ENCODE measurements at places on chromosomes 11 and 22. TPM values are rescaled to one million over a fixed set of nuclear protein-coding genes. Genes with fewer than 3 reads are reported as not detected.

MS4A1 gene
- not detected for total RNA-seq

KIF18A gene
- 58.5 TPM for total RNA-seq

SLC6A5 gene
- total RNA-seq = not detected

LDHAL6A gene
- not detected for total RNA-seq

DGCR2 gene
- 23.6 TPM for total RNA-seq

MRGPRX3 gene
- total RNA-seq = not detected

TM7SF2 gene
- 24.3 TPM for total RNA-seq

GAS2L1 gene
- total RNA-seq = 0.36 TPM

POU2AF2 gene
- not detected for total RNA-seq

ATP5MG gene
- total RNA-seq = 249 TPM

SDHD gene
- 115 TPM for total RNA-seq

OR52E8 gene
- total RNA-seq = not detected

HTR3A gene
- total RNA-seq = not detected

DEPDC7 gene
- 0.47 TPM for total RNA-seq

RBMXL2 gene
- total RNA-seq = not detected

PDGFB gene
- total RNA-seq = 2.9 TPM

GLYATL2 gene
- total RNA-seq = not detected

FAT3 gene
- not detected for total RNA-seq

DBX1 gene
- not detected for total RNA-seq

TNNI2 gene
- total RNA-seq = not detected

MIAT gene
- total RNA-seq = 11.4 TPM

H19 gene
- total RNA-seq = 0.64 TPM

F2 gene
- not detected for total RNA-seq

KDM4E gene
- 0.09 TPM for total RNA-seq

OR6T1 gene
- not detected for total RNA-seq

SEZ6L gene
- 0.14 TPM for total RNA-seq

PAK1 gene
- total RNA-seq = 43.2 TPM

CCDC81 gene
- 0.66 TPM for total RNA-seq

HEPHL1 gene
- not detected for total RNA-seq

VSIG2 gene
- not detected for total RNA-seq

ART5 gene
- not detected for total RNA-seq

SLC22A6 gene
- not detected for total RNA-seq

LTBP3 gene
- 66.6 TPM for total RNA-seq

TNNT3 gene
- 12.9 TPM for total RNA-seq

PPP2R5B gene
- total RNA-seq = 2.8 TPM

TMEM151A gene
- total RNA-seq = not detected

OR4A16 gene
- total RNA-seq = not detected
